ENCODE measurements at places on chromosomes 4 and X.

DNA sequence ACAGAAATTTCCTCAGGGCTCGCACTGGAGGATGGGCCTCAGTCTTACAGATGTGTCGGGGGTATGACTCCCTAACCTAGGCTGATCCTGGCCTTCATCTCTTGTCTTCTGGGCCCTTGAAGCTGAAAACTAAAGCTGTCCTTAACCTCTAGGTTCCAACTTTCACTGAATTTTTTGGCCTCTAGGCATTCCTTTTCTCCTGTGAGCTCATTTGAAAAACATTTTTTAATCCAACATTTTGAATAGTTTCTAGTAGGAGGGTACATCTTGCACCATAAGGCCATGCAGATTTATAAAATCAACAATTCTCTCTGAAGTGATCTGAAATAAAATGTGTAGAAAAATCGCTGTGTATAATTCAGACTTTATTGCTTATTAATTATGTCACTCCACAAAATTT is 19.7 kb downstream of the RWDD4 start:
- DNase-seq, result no peak

DNA sequence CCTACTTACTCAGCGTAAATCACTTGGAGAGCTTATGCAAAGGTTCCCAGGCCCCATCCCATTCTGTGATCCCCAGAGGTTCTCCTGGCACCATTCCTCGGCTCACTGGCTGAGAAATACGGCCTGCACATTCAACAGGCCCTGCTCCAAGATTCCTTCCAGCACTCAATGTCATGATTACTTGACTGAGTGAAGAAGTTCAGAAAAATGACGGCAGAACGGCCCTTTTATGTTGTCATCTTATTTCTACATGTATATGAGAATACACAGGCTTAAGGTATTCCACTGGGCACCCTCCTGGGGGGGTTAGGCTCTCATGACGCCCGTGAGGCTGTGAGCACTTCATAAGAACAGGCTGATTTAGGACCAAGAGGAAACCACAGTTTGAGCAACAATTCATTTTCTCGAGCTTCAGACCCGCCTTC is 190.6 kb downstream of the NSUN7 start:
- DNase-seq, result no peak

DNA sequence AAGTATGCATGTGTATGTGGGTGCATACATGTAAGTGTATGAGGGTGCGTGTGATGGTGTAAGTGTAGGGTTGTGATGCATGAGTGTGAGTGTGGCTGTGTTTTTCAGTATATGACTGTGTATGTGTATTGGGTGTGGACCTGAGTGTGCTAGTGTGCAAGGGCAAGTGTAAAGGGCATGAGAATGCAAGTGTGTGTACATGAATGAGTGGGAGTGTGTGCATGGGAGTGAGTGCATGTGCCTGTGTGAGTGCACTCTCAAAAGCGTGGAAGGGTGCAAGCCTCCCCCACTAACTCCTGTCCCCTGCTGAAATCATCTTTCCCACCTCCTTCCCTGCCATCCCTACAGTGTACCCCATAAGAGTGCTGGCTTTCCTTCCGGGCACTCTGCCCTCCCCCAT is 225.1 kb upstream of the PRKX start:
- no peak for DNase-seq

DNA sequence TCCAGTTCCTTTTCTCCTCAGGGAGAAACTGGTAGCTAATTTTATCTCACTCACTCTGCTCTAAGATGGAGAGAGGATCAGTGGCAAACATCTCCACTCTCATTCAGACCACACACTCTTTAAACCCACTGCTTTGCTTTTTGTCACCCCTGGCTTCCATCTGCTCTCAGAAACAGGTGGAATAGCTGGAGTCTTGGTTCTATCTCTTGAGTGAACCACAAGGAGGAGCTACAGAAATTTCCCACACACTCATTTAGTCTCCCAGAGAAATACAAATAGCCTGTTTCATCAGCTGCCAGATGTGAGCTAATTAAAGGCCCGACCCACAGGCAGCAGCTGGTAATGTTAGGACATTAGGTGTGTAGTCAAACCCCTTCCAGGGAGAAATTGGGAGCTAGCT is 96.6 kb downstream of the STPG2 start:
- DNase-seq, result no peak

- DNase-seq, result peak; percentile 67
Observed at GRCh38 chr4:140004549-140004895, 149.5 kb downstream of the MAML3 start.

GRCh38 chr4:76533314-76533713 is 98.3 kb downstream of the SHROOM3 start:
- DNase-seq, result no peak

- no peak for DNase-seq
Observed at GRCh38 chr4:139282065-139282720, 2.2 kb upstream of the MGARP start.

- no peak for DNase-seq
Observed at GRCh38 chrX:42930951-42931350, 153.0 kb upstream of the PPP1R2C start.

DNA sequence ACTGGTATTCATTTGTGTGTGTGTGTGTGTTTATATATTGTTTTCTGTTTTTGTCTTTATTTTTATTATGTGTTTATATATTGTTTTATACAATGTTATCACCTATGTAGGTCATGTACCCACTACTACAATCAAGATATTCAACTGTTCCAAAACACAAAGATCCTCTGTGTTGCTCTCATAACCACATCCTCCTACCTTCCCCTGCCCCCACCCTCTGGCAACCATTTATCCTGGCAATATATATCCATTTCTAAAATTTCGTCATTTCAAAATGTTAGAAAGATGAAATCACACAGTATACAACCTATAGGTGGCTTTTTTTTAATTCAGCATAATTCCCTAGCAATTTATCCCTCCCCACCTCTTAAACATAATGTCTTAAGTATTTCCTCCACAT is 18.8 kb upstream of the RPL34 start:
- no peak for DNase-seq

- no peak for DNase-seq
Observed at GRCh38 chrX:23644744-23645143, 22.5 kb upstream of the PRDX4 start.

DNA sequence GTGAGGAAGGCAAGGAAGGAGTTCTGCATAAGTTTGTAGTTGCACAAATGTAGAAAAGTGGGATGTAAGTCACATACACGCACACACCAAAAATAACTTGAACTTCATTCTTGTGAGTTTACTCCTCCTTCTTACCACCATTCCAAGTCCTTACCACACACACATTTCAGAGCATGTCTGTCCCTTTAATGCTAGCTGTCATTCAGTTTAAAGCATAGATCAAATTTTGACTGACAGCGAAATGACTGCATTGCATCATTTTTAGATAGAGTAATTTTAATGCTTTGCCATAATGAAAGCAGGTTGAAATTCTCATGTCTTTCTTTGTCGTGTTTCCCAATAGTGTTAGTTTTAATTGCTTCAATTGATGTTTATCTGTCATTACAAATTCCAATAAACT is 629.6 kb upstream of the HTR2C start:
- DNase-seq, result no peak

GRCh38 chrX:116142976-116143375 is 27.6 kb upstream of the AGTR2 start:
- DNase-seq, result no peak

GRCh38 chrX:39475372-39475771 is 622.4 kb downstream of the BCOR start:
- DNase-seq, result no peak

GRCh38 chr4:102362922-102363432 is 17.7 kb upstream of the SLC39A8 start:
- DNase-seq, result no peak

DNA sequence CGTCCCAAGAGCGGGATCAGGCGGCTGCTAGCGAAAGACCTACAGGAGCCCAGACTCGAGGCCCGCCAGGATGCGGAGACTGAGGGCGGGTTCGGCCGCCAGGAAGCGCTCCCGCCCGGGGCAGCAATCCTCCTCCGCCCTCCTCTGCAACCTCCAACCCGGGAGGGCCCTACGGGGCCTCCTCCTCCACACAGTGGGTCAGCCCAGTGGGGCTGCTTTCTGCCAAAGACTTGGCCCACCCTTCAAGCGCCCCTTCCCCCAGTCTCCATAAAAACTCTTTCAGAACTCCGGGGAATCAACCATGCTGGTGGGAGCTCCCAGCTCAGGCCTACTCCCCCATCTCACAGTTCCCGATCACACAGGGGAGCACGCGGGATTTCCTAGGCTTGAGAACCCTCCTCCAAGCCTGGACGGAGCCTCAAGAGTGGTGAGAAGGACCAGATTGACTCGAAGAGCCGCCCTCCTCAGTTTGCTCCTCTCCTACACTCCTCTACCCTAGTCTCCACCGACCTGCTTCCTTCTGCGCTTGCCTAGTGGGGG is 77.5 kb downstream of the RLIM start:
- DNase-seq, result peak; percentile 11

DNA sequence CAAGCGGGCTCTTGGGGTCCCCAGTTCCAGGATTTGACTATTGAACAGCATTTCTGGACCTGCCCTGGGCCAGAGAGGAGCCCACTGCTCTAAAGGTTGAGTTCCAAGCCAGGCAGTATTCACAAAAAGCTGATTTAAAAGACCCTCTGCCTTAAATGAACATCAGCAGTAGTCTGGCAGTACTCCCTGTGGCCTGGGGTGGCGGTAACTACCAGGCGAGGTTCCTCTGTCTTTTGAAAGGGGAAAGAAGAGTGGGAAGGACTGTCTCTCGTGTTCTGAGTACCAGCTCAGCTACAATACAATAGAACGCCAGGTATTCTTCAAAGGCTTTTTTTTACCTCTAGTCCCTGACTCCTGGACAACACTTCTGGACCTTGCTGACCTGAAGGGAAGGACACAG is 456.4 kb upstream of the TEX13C start:
- DNase-seq, result no peak

DNA sequence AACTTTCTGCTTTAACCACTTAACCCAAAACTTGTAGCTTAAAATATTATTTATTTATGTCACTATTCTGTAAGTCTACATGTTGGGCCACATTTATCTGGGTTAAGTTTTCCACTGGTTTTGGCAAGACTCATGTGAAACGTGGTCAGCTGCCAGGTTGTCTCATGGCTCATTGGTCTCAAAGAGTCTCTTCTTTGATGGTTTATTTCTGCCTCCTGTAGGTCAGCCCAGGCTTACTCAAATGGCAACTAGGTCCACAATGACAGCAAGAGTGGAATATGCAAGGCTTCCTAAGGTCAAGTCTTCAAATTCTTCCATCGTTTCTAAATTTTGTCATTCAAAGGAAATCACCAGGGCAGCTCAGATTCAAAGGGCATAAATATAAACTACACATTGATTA is 828.7 kb downstream of the PCDH7 start:
- DNase-seq, result no peak

DNA sequence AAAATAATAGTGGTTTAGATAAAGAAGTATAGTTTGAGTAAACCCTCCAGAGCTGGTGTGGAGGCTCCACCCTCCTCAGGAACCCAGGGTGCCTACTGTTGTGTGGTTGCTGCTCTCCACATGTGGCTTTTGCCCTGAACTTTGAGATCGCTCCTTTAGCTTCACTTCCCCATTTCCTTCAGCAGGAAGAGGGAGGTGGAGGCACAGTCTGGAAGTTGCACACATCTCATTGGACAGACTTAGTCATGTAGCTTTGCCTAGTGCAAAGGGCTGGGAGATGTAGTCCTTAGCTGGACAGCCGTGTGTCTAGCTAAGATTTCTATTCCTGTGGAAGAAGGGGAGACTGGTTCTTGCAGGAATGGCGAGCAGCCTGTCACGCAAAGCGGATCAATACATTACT is 37.9 kb downstream of the RGS12 start:
- no peak for DNase-seq

DNA sequence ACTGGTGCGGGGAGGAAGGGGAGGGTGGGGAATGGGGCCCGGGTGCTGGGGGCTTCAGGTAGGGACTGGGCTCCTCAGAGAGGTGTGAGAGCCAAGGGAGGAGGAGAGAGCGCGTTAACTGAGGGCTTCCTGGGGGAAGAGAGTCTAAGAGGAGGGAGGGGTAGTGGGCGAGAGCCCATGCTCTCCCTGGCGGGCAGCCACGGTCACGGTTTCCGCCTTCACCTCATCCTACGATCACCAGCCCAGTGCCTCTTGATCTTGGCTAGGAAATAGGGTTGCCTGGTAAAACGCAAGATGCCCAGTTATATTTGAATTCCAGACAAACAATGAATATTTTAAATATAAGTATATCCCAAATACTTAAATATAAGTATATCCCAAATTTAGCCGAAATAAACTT is 60.8 kb upstream of the GRPEL1 start:
- no peak for DNase-seq

- no peak for DNase-seq
Observed at GRCh38 chrX:64805683-64806082, 170.6 kb downstream of the ZC4H2 start.

- DNase-seq, result no peak
Observed at GRCh38 chr4:73439991-73440390, 4.0 kb downstream of the AFP start.

DNA sequence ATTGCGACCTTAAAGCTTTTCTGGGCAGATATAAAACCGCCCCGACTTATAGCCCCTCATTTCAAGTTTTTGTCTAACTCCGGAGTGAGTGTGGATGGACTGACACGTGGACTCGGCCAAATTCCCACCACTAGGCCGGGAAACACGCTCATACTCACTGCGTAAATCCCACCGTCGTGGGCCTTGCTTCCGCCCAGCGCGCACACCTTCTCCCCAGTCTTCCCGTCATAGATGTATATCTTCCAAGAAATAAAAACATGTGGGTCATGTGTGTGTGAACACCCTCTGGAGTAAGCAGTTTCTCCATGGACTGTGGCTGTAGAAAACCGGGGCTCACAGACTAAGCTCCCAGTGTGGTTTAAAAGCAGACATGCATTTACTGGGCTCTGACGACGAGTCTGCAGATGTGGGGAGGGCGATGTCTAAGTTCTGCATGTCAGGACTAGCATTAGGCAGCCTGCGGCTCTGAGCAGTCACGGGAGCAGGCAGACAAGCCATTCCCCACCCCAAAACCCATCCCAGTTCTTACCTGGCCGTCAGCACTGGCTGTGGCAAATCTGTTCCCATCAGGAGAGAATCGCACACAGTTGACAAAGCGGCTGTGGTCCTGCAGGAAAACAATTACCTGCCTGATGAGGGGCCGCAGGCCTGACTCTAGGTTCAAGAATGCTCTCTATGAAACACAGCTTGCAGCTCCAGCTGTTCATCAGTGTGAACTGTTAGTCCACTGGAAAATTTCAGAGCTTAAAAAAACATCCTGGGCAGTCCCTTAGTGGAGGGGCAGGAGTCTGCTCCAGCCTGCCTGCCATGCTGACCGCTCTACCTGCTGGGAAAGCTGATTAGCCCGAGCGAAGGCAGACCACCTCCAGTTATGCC is 28.2 kb downstream of the WDR1 start:
- DNase-seq, result no peak

GRCh38 chr4:144300616-144301015 is 160.1 kb upstream of the GYPA start:
- DNase-seq, result no peak

DNA sequence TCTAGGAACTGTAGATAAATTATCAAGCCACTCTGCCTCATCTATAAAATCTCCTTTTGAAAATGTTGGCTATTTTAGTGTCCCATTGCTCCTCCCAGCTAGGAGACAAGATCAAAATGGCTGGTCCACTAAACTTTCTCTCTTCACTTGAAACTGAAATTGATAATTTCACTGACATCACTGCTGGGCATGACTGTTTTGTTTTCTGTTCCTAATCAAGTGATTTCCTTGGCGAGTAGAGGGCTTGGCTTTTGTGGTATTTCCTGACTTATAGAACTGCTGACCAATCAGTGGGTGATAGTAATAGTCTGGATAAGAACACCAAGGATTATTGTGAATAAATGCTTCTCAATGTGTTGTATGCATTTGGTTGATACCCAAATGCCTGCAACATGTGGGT is 2152.9 kb downstream of the ARAP2 start:
- DNase-seq, result no peak

- DNase-seq, result no peak
Observed at GRCh38 chr4:120730777-120731320, 191.7 kb downstream of the PRDM5 start.

All from glutamatergic neuron (in vitro differentiated cells).